Right lung (tissue), 10 donors: ENCODE measurements at places on chromosomes 1 and 21. TPM values are rescaled to one million over a fixed set of nuclear protein-coding genes. Genes with fewer than 3 reads are reported as not detected.

DNA sequence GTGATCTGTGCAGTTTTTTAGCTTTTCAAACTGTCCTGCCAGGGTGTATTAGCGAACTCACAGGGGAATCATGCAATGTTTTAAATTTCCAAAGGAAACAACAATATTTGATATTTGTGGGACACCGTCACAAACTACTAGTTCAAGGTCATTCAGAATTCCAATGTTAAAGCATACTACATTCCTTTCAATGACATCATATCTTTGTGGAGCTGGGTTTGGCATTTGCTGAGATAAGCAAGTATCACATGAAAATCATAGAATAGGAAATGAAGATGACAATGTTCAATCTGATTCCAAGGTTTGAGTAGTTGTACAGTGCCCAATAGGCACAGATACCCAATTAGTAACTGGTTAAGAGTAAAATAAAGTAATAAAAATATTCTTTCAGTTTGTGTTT lies 35.6 kb downstream of the NUF2 start:
- DNase-seq, result no peak

- no peak for DNase-seq
These were observed 7.3 kb downstream of the NDUFV3 start for GRCh38 chr21:42900446-42900845.

GRCh38 chr1:205494115-205494514 lies 10.4 kb upstream of the CDK18 start:
- DNase-seq, result no peak

- DNase-seq, result no peak
These were observed 55.0 kb upstream of the TRAPPC10 start for GRCh38 chr21:43957128-43957571.

DNA sequence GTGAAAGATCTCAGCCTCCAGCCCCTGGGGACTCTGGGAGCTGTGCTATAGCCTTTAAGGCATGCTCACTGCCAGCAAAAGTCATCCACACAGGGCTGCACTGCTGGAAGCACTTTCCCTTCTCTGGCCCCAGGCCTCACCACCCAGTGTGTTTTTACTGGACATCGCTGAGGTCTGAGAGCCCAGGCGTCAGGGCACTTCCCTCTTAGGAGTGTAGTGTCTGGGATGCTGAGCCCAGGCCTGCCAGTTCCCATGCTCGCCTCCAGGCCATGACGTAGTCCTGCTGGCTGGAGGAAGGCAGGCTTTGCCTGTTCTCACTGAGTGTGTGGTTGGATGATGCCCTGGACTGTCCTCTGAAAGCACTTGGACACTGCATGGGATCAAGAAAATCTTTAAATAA lies 101.2 kb downstream of the GDAP2 start:
- DNase-seq, result no peak

DNA sequence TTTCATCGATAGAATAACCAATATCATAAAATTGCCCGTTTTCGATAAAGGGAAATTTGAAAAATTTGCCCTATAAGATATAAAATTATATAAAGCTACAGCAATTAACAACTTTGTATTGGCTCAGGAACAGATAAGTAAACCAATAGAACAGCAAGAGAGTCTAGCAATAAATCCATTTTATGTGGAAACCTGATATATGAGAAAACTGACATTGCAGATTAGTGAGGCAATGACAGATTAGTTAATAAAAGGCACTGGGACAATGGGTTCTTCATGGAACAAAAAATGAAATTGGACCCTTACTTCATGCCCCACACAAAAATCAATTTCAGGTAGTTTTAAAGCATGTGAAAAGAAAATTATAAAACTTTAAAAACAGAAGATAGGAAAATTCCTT lies 169.9 kb upstream of the ST6GALNAC5 start:
- DNase-seq, result no peak

GRCh38 chr1:97348599-97349265 lies 572.1 kb downstream of the DPYD start:
- DNase-seq, result no peak

DNA sequence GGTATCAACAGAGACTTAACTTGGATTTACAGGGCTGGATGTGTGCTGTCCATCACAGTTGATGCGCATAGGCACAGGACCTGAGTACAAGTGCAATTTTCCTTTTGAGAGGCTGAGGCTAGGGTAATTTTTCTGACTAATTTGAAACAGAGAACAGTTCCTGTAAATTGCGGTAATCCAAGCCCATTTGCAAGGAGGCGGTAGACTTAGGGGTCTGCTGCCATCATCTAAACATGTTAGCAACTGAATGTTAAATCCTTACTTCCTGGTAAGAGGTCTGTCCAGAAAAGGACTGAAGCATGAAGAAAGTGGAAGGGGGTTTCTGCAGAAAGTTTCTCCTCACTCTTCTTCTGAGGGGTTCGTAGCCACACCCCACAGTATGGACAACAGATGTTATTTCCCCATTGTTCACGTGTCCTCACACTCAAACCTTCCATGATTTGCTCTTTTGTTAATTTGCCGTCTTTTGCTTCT lies 23.7 kb upstream of the C1orf198 start:
- no peak for DNase-seq

DNA sequence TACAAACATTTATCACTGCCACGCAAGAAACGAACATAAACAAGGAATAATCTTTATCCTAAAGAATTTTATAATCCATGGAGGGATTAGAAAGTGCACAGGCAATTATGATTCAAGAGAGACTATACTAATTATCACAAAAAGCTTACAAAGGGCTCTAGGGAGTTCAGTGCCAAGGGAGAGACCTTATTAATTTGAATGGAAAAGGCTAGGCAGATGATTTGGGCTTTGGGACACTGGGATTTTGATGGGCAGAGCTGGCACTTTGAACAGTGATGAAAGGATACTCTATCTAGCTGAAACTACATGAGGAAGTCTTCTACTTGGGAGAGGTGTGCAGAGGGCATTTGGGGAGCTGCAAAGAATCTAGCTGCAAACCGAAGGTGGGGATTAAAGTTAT lies 48.9 kb upstream of the IVNS1ABP start:
- DNase-seq, result no peak

DNA sequence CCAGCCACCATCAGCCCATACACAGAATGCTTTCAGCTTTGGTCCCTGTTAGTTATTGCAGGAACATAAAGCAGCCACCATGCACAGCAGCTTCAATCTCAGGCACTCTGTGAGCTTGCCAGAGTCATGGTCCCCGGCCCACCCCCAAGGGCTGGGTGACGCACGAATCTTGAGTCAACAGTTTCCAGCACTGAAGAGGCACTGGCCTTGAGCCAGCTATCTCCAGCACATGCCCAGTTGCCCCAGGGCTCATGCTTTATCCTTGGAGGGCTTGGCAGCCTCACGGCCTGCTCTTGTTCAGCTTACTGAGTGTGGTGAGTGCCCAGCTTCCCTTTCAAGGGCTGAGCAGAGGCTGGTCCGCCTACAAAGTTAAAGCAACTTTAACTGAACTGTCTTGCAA lies 200.7 kb upstream of the RAB4A start:
- peak; percentile 86 for DNase-seq

DNA sequence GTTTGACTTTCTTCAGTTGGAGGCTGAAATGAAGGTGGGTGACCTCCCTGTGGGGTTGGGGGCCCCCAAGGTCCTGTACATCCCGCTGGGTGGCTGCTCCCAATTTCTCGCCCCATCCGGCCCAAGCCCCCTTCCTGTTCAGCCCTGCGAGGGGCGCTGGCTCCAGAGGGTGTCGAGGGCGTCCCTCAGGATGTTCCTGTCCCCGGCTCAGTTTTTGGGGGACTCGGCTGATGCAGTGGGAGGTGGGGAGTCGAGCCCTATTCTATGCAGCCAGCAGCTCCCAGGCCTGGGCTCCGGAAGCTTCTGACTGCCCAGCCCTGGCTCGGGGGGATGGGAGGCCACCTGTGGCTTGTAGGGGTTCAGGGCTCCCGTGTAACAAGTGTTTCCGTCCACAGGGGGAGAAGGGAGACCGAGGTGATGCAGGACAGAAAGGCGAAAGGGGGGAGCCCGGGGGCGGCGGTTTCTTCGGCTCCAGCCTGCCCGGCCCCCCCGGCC lies 38.2 kb downstream of the SLC19A1 start:
- DNase-seq, result no peak

DNA sequence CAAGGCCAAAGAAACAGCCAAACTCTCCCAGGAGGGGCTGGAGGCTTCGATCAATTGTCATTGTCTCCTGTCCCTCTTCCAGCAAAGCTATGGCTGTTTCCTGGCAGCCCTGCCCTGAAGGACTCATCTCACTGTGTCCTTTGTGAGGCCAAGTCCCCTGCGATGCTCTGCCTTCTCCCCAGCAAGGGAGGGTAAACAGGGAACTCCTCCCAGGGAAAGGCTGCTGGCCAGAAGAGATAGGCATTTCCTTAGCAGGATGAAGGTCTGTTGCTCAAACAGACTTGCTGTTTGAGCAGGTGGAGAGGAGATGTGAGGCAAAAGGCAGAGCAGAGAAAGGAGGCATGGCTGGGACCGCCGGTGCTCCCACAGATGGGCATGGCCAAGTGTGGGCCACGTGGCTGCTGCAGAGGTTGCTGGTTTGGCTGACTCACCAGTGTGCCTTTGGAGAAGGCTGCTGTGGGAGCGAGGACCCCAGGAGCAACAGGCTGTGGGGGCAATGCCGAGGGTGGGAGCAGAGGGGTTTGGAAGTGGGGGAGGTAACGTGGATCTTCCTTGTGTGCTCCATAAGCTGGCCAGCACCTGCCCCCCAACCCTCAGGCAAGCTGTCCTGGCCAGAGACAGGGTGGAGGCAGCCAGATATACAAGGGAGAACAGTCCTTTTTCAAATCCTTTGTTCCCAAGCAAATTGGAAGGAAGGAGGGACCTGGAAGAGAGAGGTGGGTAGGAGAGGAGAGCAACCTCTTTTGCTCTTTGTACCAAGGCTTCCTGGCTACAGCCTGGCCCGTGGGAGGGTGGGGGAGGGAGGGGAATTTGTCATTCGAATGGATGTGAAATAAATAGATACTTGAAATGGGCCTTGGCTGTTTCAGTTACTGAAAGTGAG lies 449.8 kb downstream of the SIPA1L2 start:
- DNase-seq, result no peak

GRCh38 chr1:30719406-30720270 lies 3.7 kb downstream of the MATN1 start:
- DNase-seq, result no peak

- DNase-seq, result no peak
These were observed 9.0 kb upstream of the ABCG1 start for GRCh38 chr21:42209801-42210479.

DNA sequence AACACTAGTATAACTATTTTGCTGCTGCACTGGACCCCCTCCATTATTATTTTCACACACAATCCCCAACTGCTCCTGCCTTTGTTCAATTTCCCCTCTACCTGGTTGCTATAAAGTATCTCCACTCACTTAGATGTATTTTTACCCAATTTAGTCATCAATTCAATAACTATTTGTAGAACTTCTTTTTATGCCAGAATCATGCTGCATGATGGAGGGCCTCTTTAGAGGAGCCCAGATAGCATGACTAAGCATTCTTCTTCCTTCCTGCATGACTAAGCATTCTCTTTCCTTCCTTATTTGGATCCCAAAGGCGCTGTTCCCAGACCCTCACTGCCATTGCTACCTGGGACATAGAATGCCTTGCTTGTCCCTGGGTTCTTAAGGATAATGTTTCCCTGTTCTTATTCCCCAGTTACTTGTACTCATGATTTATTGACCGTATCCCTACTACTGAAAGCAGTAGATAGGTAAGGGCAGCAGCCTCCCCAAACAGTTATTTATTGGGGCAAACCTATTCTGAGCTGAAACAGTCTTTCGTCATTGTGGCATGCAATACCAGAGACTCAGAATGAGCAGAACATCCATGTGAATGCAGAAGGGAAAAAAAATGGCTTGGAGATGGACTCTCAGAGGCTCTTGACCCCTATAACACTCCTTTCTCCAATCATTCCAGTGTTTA lies 89.3 kb upstream of the AKT3 start:
- DNase-seq, result no peak

- DNase-seq, result no peak
These were observed 501.4 kb downstream of the TTLL7 start for GRCh38 chr1:83497563-83497962.

- DNase-seq, result no peak
These were observed 23.4 kb upstream of the TSPAN2 start for GRCh38 chr1:115112496-115113375.

Gene MARK1
- polyA plus RNA-seq, result 9.1 TPM

Gene MPL
- 0.91 TPM for polyA plus RNA-seq

Gene KRTAP25-1
- polyA plus RNA-seq, result not detected

Gene ARID1A
- 78.7 TPM for polyA plus RNA-seq

Gene SHCBP1L
- 0.63 TPM for polyA plus RNA-seq

Gene SPRR1A
- polyA plus RNA-seq, result not detected
